ENCODE measurements at places on chromosomes 12 and 14.

- DNase-seq, result peak; percentile 23
Observed at GRCh38 chr12:75526655-75527511, 15.5 kb upstream of the KRR1 start.

- no peak for DNase-seq
Observed at GRCh38 chr12:91986084-91986483, 159.6 kb downstream of the BTG1 start.

GRCh38 chr14:97218691-97219430 is 421.7 kb downstream of the VRK1 start:
- DNase-seq, result peak; percentile 31

DNA sequence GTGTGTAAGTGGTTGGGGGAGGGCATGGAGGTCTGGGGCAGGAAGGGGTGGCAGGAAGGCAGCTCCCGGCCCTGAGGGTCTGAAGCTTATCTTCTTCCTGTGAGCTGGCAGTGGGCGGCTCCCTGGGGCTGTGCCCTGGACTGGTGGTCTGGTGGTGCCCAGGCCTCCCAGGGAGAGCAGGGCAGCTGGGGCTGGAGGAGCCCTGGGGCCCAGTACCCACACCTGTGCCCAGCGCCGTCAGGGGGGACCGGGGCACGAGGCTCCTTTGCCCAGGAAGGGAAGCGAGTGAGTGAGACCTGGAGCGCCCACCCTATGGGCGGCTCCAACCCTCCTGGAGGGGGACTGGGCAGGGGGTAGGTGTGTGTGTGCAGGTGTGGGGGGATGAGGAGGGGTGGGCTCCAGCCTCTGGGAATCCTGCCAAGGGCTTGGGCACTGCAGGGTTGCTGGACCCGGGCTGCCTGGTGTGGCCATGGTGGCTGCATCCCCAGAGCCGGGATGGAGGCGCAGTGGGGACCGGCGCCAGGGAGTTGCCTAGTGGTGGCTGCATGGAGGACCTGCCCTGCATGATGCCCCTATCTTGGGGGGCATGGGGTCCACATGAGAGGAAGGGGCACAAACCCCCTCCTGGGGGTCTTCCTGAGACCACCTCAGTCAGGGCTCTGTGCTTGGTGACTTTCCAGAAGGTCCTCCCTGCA is 353.6 kb downstream of the TMEM121 start:
- peak; percentile 6 for DNase-seq

DNA sequence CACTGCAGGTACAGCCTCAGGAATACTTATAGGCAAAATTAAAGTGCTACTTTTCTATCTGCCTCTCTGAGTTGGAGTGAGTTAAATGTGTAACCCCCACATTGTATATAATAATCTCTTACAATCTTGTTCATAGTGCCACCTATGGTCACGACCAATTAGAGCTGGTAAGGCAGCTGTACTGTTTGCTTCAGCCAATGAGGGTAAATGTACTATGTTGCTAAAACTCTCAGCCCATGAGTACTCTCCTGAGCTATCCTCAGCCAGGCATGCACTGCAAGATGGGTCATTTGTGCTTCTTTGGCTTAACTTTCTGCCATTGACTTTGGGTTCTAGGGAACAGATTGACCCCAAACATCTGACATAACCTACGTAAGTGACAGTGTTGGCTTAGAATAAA is 15.0 kb upstream of the MDM2 start:
- no peak for DNase-seq

DNA sequence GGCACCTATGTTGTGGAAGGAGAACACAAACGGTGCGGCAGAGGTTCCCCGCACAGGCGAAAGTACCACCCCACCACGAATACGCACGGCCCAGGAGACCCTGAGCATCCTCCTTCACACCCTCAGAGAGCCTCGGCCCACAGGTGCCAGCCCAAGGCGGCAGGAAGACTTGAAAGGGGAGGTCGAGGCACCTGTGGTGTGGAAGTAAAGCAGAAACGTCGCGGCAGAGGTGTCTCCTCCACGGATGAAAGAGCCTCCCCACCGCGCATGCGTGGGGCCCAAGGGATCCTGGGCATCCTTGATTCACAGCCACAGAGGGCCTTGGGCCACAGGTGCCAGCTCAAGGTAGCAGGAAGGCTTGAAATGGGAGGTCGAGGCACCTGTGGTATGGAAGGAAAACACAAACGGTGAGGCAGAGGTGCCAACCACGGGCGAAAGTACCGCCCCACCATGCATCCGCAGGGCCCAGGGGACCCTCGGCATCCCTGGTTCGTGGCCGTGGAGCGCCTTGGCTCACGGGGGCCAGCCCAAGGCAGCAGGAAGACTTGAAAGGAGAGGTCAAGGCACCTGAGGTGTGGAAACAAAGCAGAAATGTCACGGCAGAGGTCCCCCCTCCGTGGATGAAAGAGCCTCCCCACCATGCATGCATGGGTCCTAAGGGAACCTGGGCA is 380.1 kb downstream of the ALG10 start:
- peak; percentile 3 for DNase-seq

- peak; percentile 30 for DNase-seq
Observed at GRCh38 chr14:60349663-60350365, 100.8 kb downstream of the PPM1A start.

GRCh38 chr12:98516111-98516873 is 902 bp downstream of the TMPO start:
- peak; percentile 87 for DNase-seq

GRCh38 chr14:54693761-54694160 is 126.8 kb downstream of the SAMD4A start:
- no peak for DNase-seq

DNA sequence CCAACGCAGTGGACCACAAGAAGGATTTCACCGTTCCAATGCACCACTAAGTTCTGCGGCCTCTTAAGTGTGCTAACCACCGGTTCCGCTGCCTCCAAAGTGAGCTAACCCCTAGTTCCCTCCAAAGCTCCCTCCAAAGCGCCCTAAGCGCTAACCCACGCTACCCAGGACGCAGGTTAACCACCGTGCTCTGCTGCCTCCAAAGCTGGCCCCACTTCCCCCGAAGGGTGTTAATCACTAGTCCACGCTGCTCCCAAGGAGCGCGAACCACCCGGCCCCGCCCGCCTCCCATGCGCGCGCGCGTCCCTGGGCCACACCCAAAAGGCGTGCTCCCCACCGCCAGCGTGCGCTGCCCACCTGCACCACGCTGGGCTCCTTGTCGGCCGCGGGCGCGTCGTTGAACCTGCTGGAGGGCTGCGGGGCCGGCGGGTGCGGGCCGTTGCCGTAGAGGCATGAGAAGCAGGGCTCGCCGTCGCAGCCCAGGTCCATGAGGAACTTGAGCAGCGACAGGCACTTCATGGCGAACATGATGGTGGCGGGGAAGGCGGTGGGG is 11.7 kb downstream of the FAM181A start:
- DNase-seq, result no peak

DNA sequence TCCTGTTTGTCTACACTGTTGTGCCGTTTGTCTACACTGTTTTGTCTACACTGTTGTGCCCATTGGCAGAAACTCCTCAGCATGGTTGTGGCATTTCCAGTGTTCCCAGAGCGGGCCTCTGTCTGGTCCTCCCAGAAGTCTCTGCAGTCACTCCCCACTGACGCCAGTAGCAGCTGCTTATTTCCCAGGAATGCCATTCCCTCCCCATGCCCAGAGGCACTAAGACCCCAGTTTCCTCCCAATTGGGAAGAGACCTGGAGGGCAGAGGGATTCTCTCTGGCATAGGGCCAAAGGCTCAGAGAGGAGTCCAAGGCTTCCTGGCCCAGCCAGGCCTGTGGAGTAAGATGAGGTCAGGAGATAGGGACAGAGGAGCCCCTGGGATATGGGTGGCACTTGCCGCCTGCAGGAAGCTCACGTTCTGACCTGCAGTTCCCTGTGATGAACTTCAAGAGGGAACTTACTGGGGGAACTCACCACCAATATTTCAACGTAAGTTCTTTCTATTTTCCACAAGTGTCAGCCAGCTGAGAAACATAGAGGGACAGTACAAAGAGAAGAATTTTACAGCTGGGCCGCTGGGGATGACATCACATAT is 69.1 kb downstream of the TNFAIP2 start:
- DNase-seq, result no peak

- DNase-seq, result no peak
Observed at GRCh38 chr12:109946505-109946904, 46.4 kb downstream of the TCHP start.

DNA sequence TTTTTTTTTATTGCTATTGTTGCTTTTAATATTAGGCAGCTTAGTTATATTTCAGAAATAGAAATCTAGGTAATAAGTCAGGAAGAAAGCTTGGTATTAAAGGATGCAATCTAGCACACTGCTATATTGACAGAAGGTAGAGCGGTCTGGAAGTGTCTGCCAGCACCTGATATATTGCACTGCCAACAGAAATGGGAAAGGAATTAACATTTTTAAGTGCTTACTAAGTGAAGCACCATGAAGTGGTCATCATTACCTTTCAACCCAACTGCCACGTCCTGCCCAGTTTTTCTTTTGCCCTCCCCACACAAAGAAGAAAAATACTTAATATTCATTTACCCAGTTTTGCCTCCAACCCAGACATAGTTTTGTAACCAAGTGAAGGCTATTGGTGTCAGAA is 163.5 kb downstream of the KITLG start:
- no peak for DNase-seq

- no peak for DNase-seq
Observed at GRCh38 chr14:35867280-35867629, 41.1 kb downstream of the BRMS1L start.
